ENCODE measurements at places on chromosomes 2 and 18. TPM values are rescaled to one million over a fixed set of nuclear protein-coding genes. Genes with fewer than 3 reads are reported as not detected.

DNA sequence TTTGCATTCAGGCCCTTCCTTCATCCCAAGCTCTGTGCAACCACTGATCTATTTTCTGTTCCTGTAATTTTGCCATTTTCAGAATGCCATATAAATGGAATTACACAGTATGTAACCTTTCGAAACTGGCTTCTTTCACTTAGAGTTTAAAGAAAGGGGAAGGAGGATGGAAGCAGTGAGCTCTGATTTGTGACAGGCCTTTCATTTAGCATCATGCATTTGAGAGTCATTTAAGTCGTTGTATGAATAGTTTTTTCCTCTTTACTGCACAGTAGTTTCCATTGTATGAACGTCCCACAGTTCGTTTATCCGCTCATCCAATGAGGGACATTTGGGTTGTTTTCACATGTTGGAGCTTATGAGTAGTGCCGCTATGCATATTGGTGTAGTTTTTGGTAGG is 67.0 kb downstream of the LBH start:
- DNase-seq = no peak

DNA sequence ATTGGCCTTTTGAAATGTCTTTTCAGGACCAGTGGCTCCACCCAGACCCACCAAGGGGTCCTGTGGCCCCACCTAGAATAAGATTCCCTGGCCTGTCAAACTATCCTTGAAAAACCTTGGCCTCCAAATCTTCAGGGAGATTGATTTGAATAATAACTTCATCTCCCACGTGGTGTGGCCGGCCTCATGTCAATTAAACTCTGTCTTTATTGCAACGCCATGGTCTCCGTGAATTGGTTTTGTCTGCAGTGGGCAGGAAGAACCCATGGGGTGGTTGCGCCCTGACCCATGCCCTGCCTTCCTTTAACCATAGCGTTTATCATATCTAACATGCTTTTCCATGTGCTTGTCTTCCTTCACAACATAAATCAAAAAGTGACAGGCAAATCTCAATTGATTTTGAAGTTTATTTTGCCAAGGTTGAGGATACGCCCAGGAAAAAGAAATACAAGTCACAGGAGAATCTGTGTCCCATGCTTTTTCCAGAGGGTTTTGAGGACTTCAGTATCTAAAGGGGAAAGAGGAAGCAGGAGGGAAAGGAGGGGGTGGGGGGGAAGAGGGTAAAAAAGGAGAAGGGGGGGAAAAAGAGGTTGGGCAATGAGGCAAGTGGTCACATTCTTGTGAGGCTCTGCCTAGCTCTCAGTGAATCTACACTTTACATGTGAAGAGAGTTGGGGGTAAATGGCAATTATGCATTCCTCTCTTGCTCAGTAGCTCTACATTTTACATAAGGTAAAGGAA is 66.5 kb upstream of the CABLES1 start:
- no peak for DNase-seq

- DNase-seq = no peak
Measured at GRCh38 chr2:134020608-134021007, 233.3 kb upstream of the MGAT5 start.

DNA sequence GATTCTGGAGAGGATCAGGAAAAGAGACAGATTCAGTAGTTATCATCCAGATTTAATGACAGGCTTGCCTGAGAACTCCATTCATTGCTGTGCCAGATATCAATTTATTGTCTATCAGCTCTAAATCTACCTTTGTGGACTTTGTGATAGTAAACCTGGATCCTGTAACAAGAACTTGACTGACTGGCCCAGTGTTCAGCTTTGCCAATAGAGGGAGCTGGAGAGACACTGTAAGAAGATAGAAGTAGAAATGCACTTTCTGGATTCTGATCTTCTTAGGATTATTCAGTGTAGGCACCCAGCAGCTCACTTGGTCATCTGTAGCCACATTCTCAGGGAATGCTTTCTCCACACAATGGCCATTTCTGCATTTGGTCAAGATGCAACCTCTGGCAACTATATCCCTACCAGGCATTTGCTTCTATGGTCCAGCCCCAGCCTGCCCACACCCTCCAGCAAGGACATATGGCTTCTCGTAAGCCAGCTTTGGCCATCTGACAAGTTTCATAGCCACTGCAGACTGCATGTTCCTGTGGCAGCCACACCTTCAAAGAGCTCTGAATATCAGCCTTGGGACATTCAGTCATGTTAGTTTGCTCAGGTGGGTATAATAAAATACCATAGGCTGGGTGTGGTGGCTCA is 6.1 kb upstream of the SERPINB8 start:
- no peak for DNase-seq

- DNase-seq = no peak
Measured at GRCh38 chr2:67626656-67627055, 229.5 kb downstream of the ETAA1 start.

DNA sequence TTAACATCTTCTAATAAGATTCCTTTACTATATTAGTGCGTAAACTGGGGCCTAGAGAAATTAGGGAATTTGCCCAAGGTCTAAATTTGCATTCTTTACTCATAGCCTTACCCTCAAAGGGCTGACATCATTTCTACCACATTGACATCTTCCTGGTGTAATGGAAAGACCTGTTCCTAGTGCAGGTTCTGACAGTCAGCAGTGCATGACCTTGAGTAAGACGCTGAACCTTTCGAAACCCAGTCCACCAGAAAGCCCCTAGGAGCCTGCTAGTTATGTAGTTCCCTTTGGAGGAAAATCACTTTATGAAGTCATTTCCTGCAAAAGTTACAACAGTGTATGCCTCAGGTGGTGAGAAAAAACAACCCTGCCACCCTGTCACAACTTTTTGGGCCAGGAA is 388.3 kb downstream of the TNS1 start:
- DNase-seq = no peak

The FLACC1 gene
- total RNA-seq = 5.0 TPM

The SAG gene
- not detected for total RNA-seq

The REG3A gene
- total RNA-seq = not detected

All from left ventricle myocardium superior (tissue), 1 donor.